ELR (cell line): ENCODE measurements at places on chromosomes 12 and 14.
A peak's percentile ranks its signal among the peaks of the same experiment; 100 is the strongest.

DNA sequence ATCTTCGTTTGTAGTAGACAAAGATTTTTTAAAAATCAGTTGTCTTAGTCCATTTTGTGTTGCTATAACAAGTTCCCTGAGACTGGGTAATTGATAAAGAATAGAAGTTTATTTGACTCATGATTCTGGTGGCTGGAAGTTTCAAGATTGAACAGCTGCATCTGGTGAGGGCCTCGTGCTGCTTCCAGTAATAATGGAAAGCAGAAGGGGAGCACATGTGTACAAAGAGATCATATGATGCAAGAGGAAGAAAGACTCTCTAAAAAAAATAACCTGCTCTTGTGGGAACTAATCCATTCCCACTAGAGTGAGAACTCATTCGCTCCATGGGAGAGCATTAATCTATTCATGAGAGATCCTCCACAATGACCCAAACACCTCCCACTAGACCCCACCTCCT lies 24.8 kb downstream of the MUCL1 start:
- DNase-seq = no peak

GRCh38 chr12:7501031-7501588 lies 2.5 kb downstream of the CD163 start:
- peak; percentile 42 for DNase-seq

GRCh38 chr12:75162845-75163244 lies 46.8 kb downstream of the KCNC2 start:
- no peak for DNase-seq

GRCh38 chr12:123253641-123254459 lies 17.8 kb downstream of the CDK2AP1 start:
- DNase-seq = no peak

DNA sequence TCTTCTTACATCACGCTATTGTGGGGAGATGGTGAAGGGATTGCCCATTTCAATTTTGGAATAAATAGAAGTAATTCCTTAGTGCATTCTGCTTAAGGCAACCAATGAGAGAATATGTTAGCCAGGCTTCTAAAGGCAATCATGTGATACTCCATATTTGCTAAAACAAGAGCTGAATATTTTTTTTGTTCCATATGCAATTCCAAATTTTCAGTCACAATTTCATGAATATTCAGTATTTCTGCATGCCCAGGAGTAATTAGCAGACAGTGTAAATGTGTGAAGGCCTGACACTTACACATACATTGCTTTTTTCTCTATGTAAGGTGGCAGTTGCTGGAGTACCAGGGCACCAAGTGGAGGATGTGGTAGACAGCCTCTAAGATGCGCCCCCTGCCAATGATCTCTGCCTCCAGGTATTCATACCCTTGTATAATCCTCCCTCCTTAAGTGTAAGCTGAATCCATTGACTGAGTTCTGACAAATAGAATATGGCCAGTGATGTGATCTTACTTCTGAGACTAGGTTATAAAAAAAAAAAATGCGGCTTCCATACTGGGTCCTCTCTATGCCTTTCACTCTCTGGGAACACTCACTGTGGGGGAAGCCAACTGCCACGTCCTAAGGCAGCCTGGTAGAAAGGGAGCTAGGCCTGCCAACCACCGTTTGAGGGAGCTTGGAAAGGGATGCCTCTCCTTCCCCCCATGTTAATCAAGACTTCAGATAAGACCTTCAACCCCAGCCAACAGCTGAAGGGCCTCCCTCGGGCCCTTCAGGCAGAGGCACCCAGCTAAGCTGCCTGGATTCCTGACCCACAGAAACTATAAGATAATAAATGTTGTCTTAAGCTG lies 62.7 kb upstream of the PTGR2 start:
- no peak for DNase-seq

DNA sequence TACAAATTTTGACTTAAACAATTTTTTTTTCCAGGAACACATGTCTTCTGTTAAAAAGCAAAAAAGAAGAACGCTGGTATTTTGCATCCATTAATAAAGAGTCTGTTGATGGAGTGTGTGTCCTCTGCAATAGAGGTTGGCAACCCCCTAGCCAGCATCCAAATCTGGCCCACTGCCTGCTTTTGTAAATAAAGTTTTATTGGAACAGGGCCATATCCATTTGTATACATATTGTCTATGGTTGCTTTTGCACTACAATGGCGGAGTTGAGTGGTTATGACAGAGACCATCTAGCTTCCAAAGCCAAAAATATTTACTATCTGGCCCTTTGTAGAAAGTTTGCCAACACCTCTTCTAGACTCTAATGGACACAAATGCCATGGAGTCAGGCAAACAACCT lies 49.6 kb downstream of the CCDC92 start:
- no peak for DNase-seq

DNA sequence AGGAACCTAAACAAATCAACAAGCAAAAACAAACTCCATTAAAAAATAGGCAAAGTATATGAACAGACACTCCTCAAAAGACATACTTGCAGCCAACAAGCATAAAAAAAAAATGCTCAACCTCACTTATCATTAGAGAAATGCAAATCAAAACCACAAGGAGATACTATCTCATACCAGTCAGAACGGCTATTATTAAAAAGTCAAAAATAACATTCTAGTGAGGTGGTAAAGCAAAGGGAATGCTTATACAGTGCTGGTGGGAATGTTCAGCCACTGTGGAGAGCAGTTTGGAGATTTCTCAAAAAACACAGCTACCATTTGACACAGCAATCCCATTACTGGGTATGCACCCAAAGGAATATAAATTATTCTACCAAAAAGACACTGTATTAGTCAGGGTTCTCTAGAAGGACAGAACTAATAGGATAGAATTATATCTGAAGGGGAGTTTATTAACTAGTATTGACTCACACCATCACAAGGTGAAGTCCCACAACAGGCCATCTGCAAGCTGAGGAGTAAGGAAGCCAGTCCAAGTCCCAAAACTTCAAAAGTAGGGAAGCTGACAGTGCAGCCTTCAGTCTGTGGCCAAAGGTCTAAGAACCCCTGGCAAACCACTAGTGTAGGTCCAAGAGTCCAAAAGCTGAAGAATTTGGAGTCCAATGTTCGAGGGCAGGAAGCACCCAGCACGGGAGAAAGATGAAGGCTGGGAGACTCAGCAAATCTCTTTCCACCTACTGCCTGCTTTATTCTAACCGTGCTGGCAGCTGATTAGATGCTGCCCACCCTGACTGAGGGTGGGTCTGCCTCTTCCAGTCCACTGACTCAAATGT lies 101.6 kb upstream of the KRAS start:
- DNase-seq = peak; percentile 19

- DNase-seq = no peak
Measured at GRCh38 chr14:69048456-69048855, 69.4 kb upstream of the ACTN1 start.
